DMS79 (cell line): ENCODE measurements at places on chromosomes 5 and 9.

DNA sequence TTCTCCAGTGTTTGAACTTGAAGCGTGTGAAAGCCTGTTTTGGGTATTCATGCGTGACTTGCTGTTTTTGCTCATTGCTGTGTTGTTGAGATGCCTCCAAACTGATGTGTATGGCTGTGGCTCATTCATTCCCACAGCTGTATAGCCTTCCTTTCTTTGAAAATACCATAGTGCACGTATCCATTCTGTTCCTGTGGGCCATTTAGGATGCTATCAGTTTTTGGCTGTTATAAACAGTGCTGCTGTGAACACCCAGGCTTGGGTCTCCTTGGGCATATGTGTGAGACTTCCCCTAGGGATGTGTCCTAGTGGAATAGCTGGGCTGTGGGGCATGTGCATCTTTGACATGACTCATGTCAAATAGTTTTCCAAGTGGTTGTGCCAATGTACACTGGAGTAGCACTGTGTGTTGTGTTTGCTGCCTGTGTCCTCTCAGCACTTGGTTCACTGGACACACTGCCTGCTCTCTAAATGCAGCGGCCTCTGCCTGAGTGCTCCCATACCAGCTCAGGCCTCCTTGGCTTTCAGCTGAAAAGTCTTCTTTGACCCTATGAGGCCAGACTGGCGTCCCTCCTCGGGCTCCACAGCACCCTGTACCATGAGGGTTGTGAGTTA lies 102.6 kb upstream of the TBC1D2 start:
- DNase-seq = no peak

DNA sequence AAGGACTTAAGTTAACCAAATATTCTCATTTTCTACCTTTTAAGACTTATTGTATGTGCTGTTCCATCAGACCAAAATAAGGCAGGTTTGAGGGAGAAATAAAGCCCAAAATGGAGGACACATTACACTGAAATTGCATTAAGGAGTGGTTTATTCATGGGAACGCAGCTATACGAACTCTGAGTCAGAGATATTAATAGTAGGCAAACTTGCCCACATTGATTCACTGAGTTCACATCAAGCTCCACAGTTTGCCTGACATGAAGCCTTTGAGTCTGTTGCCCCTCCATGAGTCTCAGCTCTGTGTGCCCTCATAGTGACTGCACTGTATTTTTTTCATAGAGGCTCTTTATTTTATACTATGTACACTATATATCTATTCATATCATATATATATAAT lies 135.0 kb upstream of the SNX2 start:
- DNase-seq = no peak

DNA sequence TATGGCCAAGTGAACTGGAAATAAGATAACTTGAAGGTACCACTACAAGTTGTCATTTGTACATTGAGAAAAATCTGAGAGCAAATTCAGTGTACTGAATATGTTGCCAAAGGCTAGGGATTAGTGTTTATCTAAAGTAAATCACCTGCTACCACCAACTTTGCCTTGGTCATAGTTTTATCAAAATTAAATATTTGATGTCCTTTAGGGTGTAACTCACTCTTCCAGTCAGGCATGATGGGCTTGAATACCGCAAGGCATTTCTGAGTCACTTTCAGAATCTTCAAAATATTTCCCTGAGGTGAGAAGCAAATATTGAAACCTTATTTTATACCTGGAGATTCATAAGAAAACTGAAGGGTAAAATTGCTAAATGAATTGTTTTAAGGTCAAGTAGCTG lies 1338.6 kb upstream of the ACO1 start:
- DNase-seq = no peak

- DNase-seq = no peak
These were observed 83.7 kb downstream of the TMEM215 start for GRCh38 chr9:32867026-32867425.

- no peak for DNase-seq
These were observed 58.1 kb downstream of the SLIT3 start for GRCh38 chr5:169242849-169243186.

DNA sequence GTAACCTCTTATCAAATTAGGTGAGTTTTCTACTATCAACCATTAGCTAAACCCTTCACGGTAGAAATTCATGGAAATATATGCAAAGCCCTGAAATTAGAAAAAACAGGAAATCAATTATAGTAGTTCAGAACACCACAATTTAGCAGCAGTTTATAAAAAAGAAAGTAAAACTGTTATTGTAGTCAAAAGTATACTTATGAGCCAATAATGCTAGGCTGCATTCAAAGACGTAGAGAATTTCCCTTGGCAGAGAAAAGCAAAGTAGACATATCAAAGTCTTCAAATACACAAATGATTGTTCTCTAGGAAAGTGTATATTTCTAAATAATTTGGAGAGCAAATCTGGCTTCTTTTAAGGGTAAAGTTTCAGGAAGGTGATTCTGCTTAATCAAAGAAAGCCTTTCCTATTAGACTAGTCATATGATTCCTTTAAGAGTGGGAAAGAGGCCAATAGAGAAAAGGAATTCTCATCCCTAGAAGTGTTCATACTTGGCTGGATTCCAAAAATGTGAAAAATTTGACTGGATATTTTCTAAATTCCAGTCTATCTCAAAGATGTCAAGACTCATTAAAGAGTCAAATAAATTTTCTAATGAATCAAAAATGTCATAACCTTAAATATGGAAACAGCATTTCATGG lies 185.5 kb downstream of the SMC2 start:
- no peak for DNase-seq

DNA sequence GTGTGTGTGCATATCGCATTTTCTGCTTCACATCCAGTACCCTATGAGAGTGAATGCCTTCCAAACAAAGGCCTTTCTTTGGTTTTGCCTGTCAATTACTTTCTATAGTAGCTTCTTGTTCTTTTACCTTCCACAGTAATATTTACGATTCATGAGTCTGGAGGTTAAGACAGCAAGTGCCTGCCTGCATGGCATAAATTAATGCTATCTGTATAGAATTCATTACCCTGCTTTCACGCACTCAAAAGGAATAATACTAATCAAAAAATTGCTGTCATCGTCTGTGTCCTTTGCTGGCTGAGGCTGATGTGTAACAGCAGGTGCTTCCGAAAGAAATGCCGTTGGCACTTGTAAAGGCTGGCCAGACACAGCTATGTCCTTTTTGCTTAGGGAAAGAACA lies 1304.4 kb upstream of the CDH6 start:
- no peak for DNase-seq

GRCh38 chr5:169343766-169344165 lies 42.8 kb upstream of the SLIT3 start:
- DNase-seq = no peak

DNA sequence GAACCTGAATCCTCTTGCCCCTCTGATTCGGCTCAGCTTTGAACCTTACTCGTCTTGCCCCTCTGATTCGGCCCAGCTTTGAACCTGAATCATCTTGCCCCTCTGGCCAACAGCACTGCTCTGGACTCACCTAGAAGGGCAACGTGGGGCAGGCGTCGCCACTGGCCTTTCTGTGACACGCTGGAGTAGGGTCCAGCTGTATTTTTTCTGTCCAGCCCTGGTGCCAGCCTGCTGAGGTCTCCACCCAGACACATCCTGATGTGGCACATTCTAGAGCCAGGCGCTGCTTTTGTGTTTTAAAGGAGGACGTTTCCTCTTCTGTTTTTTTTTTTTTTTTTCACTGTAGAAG lies 15.2 kb upstream of the CPEB4 start:
- no peak for DNase-seq

- no peak for DNase-seq
These were observed 1.3 kb downstream of the CEL start for GRCh38 chr9:133063159-133063499.

DNA sequence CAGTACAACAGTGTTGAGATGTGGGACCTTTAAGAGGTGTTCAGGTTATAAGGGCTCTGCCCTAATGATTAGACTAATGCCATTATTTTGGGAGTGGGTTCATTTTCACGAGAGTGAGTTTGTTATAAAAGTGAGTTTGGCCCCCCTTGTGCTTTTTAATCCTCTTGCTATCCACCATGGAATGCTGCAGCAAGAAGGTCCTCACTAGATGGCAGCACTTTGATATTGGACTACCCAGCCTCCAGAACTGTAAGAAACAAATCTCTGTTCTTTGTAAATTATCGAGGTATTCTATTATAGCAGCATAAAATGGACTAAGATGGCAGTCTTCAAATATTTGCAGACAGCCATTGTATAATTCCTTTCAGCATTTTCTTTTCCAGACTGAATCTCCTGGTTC lies 212.4 kb downstream of the LRRC70 start:
- DNase-seq = no peak

DNA sequence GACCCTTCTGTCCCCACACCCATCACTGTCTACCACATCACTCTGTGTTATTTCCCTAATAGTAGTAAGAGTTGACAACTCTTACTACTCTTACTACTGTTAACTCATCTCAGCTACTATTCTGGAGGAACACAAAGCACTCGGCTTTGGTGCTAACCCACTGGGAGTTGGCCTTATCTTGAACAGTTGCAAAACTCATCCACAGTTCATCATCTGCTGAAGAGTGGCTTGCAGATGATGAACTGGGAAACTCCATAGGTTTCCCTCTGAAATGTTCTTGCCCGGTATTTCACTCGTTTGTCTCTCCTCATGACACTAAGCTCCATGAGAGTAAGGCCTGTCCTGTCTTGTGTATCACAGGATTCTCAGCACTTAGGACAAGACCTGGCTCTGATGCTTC lies 221.4 kb downstream of the NR3C1 start:
- DNase-seq = no peak

DNA sequence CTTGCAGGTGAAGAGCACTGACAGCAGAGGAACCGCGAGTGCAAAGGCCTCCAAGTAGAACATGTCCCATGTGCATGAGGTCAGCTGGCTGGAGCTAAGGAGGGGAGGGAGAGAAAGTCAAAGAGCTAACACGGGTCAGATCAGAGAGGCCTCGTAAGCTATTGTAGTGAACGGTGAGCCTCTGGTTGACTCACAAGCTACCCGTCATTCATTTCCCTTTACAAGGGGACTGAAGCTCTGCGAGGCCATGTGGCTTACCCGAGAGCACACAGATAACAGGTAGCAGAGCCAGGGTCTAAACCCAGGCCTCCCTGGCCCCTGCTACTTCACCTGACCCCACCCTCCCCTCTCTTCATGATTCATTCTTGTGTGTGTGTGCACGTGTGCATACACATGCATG lies 152.7 kb upstream of the ADRA1B start:
- DNase-seq = no peak

GRCh38 chr5:90878081-90878480 lies 319.5 kb downstream of the ADGRV1 start:
- no peak for DNase-seq

- no peak for DNase-seq
These were observed 465.2 kb downstream of the GADD45G start for GRCh38 chr9:90070056-90070455.

GRCh38 chr5:62403411-62404250 lies at the start of gene DIMT1:
Gene DIMT1 (minus strand): TSS chr5:62403905. CDS start chr5:62403772, 133 bp downstream.
- DNase-seq = peak; percentile 84

GRCh38 chr5:81852291-81853029 lies 101.6 kb upstream of the SSBP2 start:
- DNase-seq = peak; percentile 3

GRCh38 chr5:16679863-16680262 lies 63.1 kb upstream of the RETREG1 start:
- DNase-seq = no peak

- no peak for DNase-seq
These were observed 46.7 kb downstream of the VAV2 start for GRCh38 chr9:133945314-133945975.

DNA sequence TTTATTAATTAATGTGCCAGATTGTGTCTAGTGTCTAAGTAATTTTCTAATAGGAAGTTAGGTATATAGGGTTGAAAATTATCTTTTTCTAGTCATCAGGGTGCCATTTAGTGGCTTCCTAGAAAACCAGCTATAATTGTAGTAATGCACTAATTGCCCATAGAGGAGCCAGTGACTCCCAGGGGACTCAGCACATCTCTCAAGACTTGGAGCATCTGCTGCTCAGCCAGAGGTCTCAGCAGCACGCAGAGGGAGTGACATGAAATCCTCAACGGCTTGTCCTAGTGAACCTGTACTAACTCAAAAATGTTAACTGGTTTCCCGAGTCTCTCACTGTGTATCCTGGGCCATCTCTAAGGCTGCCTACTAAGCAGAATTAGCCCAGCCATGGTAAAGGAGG lies 78.2 kb upstream of the MAN2A1 start:
- DNase-seq = no peak

- DNase-seq = no peak
These were observed 45.0 kb downstream of the MED10 start for GRCh38 chr5:6333182-6333905.

- DNase-seq = no peak
These were observed 93.5 kb downstream of the PPP2R2B start for GRCh38 chr5:146785065-146785464.

GRCh38 chr5:116539222-116539621 lies 35.4 kb downstream of the SEMA6A start:
- no peak for DNase-seq

GRCh38 chr5:134174841-134175839 lies 1.6 kb downstream of the SKP1 start:
- DNase-seq = peak; percentile 2

DNA sequence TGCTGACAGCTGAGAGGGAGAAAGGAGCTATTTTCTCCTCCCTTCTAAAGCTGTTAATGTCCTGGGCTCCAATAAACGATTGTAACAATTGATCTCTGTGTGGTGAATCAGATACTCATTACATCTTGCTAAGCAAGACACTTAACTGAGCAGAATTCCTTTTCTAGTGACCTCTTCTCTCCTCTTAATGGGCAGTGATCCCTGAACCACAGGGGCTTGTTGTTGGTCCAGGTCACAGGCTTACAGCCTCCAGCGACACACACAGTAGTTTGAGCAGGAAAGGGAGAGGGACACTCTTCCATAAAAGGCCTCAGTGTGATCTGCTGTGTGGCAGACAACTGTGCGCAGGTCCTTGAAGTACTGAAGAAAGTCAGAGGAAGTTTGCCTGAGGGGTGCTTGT lies 58.5 kb upstream of the MYO10 start:
- DNase-seq = no peak

GRCh38 chr5:76082772-76083554 lies at the start of gene SV2C:
Gene SV2C (plus strand): TSS chr5:76083383. CDS start chr5:76131751, 48,368 bp downstream.
- DNase-seq = no peak

DNA sequence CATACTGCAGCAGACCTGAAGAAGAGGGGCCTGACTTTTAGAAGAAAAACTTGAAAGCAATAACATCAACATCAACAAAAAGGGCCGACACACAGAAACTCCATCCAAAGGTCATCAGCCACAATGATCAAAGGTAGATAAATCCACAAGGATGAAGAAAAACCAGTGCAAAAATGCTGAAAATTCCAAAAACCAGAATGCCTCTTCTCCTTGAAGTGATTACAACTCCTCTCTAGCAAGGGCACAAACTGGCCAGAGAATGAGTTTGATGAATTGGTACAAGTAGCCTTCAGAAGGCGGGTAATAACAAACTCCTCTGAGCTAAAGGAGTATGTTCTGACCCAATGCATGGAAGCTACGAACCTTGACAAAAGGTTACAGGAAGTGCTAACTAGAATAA lies 186.2 kb upstream of the RAI14 start:
- DNase-seq = no peak

DNA sequence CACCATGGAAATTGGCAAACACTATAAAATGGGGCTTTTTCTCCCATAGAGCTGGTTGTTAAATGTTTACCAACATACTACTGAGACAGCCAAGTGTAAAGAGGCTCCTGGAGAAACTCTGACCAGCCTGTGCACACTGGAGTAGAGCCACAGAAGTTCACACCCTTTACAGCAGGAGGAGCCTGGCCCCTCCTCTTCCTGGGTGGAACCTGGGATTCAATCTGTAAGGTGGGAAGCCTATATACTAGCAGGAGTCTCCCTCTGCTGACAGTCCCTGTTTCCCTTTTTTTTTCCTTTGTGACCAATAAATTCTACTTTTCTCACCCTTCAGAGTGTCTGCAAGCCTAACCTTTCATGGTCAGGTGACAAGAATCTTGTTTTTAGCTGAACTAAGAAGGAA lies 10.4 kb upstream of the SLC30A5 start:
- DNase-seq = no peak
